Natural killer cell (primary cell): ENCODE measurements at places on chromosomes 7 and 10.

DNA sequence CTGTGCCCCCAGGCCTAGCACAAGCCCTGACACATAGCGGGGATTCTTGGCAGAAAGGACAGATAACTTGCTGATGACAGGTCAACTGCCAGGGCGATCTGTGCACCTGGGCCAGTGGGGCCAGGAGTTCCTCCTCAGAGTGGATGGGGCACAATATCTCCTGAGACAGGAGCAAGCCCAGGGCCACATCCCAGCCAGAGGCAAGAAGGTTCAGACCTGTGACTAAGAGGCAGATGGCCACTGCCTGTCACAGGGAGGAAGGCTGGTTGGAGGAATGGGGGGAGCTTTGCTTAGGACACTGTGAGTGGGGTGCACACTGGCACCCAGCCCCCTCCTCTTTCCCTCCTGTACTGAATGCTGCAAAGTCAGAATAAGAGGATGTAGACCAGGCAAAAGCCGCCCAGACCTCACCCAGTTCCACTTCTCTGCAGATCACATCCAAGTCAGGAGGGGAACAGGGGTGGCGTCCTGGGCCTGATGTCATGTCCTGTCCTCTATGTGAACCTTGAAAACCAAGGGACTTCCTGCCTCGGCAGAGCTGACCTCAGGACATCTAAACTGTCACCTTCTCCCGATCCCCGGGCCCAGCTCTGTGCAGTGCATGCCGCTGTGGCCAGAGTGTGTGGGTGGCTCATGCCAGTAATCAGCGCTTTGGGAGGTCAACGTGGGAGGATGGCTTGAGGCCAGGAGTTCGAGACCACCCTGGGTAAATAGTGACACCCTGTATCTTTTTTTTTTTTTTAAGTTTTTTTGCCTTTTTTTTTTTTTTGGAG lies 1.3 kb downstream of the GUSB start:
- DNase-seq: peak; percentile 74

- DNase-seq: no peak
Measured at GRCh38 chr7:94697035-94697974, 41.4 kb upstream of the SGCE start.

DNA sequence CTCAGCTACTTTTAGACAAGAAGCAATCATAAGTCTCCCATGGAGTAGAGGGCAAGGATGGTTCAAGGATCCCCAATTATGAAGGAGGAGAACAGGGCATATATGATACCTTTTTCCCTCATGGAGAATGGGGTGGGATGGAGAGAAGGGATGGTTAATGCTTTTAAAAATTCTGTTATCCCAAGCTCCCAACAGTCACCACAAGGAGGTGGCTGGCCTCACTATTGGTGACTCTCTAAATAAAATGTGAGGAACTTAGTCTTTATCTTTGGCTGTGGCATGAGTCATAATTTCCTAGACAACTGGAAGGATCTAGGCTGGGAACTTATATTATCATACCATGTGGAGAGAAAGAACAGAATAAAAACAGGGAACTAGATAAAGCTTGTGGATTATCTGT lies 297.0 kb downstream of the PHTF2 start:
- no peak for DNase-seq

DNA sequence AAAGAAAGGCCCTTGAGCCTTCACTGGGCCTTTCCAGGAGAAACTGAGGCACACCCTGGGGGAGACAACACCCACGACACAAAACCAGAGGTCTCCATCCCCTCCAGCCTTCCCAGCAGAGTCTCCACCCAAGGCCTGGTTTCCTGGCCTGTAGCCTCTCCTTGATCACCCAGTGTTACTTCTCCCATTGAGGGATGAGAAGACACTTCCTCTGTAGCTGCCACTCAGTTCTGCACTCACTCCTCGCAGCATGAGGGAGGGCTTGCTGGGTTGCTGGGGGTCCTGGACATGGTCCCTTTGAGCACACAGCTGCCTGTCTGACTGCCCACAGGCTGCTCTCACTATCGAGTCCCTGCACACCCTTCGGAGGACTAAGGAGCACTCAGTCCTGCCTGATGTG lies 438.1 kb upstream of the FOXK1 start:
- no peak for DNase-seq

GRCh38 chr10:43585981-43586729 lies 11.7 kb upstream of the ZNF239 start:
- DNase-seq: no peak

DNA sequence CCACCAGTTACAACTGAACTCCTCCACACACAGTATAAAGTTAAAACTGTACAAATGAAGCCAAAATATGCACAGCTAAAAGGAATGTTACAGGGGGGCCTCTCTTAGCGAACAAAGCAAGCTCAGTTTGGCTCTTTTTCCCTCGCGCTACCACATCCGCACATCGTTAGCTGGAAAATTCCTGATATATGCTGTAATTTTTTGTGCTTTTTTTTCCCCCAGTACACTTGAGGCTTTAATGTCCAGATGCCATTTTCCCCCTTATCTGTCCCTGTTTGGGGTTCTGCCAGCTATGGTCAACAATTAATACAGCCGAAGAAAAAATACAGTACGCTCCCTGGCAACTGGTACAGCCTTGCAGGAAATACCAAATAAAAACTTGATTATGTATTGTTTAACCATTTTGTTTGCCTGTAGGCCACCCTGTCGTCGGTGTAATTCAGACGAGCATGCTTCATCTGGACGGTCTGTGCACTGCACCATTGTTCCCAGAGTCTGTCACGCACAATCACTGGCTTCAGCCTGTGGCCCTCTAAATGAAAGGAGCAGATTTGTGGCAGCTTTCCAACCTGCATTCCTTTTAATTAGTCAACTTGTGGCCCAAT lies 108.1 kb upstream of the FAM133B start:
- no peak for DNase-seq

- no peak for DNase-seq
Measured at GRCh38 chr10:113487154-113487553, 65.7 kb upstream of the HABP2 start.

- DNase-seq: no peak
Measured at GRCh38 chr10:31515819-31516402, 196.9 kb downstream of the ZEB1 start.

DNA sequence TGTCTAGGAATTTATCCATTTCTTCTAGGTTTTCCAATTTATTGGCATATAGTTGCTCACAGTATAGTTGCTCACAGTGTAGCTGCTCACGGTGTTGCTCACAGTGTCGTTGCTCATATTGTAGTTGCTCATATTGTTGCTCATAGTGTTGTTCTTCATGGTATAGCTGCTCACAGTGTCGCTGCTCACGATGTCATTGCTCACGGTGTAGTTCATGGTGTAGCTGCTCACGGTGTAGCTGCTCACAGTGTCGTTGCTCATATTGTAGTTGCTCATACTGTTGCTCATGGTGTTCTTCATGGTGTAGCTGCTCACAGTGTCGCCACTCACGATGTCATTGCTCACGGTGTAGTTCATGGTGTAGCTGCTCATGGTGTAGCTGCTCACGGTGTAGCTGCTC lies 7.7 kb upstream of the PRKAR1B start:
- no peak for DNase-seq

DNA sequence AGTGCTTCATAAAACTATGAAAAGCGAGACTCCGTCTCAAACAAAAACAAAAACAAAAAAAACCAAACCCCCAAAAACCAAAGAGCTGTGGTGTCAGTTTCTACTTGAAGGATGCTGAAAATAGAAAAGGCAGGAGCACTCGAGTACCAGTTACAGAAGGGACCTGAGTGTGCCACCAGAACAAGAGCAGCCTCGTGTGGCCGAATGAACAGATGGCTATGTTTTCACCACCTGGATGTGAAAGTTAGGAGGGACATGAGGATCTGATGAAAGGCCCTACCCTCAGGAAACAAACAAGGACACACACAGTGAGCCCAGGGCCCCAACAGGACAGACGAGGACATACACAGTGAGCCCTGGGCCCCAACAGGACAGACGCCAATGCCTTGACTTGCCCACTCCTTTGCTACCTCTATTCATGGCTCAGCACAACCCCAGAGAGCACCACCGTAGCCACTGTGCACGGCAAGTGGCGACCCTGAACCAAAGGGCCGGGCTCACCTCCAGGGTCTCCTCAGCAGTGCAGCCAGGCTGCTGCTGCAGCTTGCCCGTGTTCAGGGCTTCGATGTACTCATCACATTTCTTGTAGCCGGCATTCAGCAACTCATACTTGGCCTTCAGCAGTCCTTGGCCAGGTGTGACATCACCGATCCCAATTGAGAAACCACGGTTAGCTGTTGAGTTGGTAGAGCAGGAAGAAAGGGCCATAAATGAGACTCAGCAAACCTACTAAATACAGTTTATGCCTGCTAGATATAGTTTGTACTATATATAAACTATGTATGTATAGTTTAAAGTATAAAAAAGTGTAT lies 24.9 kb downstream of the POLR3A start:
- DNase-seq: no peak

DNA sequence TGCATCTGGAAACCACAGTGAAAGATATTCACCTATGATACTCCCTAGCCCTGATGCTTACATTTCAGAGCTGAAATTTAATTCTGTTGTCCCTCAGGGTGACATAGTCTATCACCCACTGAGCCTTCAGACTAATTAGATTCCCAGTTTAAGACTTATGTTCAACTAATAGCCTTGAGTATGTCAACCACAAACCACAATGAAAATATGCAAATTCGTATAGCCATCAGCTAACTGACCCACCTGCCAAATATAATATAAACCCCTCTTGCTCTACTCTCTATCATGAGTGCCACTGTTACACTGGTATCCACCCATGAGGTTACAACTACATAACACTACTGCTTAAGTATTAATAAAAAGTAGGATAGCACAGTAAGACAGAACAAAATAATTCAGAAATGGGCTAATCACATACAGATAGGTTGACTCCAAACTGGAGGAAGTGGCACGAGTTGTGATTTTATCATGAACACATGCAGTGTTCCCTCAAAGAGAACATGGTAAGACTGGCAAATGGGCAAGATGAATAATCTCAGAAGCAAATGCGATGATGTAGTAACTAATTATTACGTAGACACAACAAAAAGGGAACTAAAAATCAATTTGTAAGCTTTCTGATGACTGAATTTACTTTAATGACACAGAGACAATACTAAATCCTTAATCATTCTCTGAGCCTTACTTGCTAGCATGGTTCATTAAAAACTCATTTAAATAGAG lies 290.6 kb downstream of the PARD3 start:
- DNase-seq: no peak

GRCh38 chr10:84397735-84398144 lies 69.4 kb downstream of the CCSER2 start:
- no peak for DNase-seq

GRCh38 chr7:64872351-64873154 lies 30.5 kb upstream of the ZNF273 start:
- DNase-seq: peak; percentile 13

DNA sequence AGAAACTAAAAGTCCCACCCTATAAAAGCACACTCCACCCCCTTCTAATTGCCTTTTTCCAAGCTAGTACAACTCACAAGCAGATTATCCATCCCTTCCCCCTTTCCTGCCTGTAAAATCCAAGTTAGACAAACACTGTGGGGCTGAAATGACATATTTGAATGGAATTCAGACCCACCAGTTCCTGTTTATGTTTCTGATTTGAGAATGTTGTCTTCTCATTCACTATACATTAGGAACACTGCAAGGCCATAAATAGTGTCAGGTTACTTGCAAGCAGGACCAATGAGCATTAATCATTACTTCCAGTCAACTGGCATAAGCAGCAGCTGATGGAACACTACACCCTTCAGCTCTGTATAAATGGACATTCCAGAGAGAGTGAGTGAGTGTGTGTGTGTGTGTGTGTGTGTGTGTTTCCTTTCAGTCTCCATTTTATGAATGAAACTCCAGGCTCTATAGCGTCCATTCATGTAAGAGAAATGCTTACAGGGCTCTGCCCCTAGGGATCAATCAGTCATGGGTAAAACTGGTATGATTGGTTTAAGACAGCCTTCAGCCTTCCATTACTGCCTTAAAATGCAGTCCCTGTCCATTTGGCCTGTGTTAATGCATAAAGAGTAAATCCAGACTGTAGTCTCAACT lies 69.3 kb downstream of the ETV1 start:
- DNase-seq: no peak

GRCh38 chr10:50226610-50227009 lies 24.7 kb downstream of the ASAH2 start:
- no peak for DNase-seq

DNA sequence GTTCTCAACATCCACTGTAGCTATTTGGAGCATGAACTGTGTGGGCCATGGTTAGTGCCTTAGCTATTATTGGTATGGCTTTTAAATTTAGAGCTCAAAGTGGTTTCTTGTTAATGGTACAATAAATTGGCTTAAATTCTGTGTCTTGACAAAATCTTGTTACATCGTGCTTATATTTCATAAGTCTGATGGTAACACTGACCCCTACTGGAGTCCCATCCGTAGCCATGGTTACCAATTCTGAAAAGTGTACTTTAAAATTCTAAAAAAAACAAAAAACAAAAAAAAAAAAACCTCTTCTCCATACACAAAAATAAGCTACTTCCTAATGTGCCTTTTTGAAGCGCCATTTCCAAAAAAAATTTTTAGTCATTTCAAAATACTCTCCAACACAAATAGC lies 6.4 kb upstream of the RPP30 start:
- DNase-seq: no peak

DNA sequence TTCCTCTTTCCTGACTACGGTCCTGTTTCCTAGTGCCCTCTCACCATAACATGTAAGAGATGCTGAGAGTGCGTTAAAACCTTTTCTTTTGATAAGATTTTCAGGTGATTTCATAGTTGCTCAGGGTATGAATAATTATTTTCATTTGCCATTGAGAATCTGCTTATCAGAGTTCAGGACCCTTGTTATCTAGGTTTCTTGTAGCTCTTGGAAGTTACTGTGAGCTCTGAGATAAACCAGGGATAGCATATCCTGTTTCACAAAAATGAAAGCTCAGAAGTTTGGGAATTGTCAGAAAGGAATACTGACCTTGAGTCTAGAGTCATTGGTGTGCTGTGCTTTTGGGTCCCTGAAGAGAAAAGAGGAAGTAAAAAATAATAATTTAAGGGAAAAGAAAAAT lies 76.8 kb upstream of the PRKG1 start:
- no peak for DNase-seq

DNA sequence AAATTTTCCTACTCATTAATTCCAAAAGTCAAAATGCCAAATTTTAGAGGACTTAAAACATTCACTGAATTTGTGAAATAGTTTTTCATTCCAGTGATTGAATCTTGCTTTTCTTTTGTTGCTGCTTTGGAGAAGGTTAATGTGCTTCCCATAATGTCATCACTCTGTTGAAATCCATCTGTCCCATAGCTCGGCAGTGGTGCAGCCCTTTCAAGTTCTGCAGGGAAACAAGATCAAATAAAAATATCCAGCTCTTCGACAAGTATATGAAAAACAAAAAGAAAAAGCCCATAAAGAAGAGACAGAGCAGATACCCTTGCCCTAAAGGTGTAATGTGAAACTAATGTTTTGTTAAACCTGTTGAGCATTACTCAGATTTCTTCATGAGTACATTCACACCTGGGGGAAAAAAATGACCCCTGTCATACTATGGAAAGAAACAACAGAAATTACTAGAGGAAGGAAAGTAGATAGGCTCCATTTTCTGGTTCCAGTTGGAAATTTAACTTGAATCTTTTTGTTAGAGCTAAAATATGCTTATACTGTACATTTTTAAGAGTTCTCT lies 35.1 kb downstream of the AGR3 start:
- DNase-seq: no peak

- no peak for DNase-seq
Measured at GRCh38 chr7:98137826-98138151, 31.1 kb downstream of the LMTK2 start.
